Keratinocyte (primary cell): ENCODE measurements at places on chromosomes 6 and 20. TPM values are rescaled to one million over a fixed set of nuclear protein-coding genes. Genes with fewer than 3 reads are reported as not detected.
A peak's percentile ranks its signal among the peaks of the same experiment; 100 is the strongest.

DNA sequence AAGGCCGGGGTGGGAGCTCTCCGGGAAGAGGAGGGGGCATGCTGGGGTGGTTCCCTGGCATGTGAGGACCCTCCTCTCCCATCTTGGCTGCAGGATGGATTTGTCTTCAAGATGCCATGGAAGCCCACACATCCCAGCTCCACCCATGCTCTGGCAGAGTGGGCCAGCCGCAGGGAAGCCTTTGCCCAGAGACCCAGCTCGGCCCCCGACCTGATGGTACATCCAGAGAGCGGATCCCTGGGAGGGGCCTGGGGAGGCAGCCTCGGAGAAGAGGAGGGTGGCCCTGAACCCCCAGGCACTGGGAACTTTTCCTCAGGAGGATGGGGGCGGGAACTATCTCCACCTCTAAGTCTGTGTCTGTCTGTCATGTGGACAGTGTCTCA, 4.8 kb downstream of the CDC25B start:
- DNase-seq: no peak

GRCh38 chr6:70282312-70282918, 20.5 kb downstream of the COL9A1 start:
- DNase-seq: no peak

DNA sequence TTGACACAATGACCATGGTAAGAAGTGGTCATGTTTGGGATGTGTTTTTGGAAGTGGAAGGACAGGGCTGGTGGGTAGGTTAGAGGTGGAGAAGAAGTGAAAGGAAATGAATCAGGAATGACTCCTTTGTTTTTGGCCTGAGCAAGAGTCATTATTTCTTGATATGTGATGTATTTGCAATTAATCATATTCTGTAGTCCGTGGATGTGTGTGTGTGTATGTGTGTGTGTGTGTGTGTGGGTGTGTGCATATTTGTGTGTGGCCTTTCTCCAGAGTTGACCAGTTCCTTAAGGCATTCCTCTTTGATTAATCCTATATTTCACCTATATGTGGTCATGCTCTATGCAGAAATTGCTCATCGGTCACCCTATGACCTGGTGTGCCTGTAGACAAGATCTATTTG, 130.7 kb downstream of the UTRN start:
- peak; percentile 49 for DNase-seq

DNA sequence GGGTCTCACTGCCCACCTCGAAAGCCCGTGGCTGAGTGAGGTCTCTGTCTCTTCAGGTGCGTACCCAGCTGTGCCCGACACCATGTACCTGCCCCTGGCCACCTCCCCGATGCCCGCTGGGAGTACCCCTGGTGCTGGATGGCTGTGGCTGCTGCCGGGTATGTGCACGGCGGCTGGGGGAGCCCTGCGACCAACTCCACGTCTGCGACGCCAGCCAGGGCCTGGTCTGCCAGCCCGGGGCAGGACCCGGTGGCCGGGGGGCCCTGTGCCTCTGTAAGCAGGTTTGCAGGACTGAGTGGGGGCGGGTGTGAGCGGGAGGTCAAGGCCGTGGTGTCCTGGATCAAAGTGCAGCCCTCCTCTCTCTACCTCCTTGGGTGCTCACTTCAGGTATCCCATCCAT, 4.7 kb downstream of the CCN5 start:
- DNase-seq: no peak

DNA sequence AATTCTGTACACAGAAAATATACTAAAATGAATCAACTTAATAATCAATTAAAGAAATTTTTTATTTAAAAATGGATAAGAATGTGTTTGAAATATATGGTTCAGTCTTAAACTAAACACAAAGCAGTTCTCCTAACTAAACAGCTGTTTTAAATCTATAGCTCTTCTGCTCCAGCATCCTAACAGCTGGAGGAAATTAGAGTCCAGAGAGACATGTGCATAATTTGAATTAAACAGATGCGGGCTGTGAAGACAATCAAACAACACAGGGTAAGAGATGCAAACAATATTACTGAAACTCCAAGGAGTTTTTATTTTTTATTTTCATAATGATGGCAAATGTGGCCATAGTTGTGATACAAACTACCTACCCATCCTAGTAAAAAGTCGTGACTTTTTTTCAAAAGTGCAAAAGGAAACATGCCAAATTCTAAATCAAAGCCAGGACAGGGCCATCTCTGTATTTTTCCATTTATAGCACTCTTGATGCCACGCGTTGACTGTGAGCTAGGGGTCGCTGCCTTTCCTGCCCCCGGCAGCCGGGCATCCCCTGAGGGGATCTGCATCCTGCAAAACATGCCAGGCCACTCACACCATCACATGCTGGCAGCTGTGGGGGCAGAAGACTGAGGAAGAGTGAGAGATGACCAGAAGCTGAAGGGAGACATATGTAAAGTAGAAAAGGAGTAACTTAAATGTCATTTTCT, 310.6 kb downstream of the PRKN start:
- no peak for DNase-seq

The RNF5 gene
- polyA plus RNA-seq: 29.6 to 43.2 TPM (median 33.2 TPM) in 3 replicates
